Stimulated activated CD8-positive, alpha-beta memory T cell treated with anti-CD3 and anti-CD28 coated beads, Interleukin-7, amount 100 ng/mL, for 48 hours (primary cell): ENCODE measurements at places on chromosomes 2 and 18.
A peak's percentile ranks its signal among the peaks of the same experiment; 100 is the strongest.

DNA sequence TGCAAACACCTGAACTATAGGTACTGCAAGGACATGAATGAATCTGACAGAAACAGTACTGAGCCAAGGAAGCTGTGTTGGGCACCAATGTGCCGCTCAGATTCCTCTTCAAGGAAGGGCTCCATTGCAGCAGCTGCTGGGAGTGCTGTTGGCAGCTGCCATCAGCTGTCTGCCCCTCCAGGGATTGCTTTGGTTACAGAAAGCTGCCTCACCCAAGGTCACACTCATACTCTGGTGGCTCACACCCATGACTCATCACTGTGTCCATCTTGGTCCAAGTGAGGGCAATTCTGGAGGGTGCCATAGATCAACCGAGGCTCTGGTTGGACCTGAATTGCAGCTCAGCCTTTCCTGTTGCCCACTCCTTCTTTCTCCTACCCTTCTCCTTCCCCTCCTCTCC lies 24.4 kb upstream of the TRPM8 start:
- DNase-seq = no peak

GRCh38 chr2:147247749-147248148 lies 597.1 kb upstream of the ACVR2A start:
- no peak for DNase-seq

DNA sequence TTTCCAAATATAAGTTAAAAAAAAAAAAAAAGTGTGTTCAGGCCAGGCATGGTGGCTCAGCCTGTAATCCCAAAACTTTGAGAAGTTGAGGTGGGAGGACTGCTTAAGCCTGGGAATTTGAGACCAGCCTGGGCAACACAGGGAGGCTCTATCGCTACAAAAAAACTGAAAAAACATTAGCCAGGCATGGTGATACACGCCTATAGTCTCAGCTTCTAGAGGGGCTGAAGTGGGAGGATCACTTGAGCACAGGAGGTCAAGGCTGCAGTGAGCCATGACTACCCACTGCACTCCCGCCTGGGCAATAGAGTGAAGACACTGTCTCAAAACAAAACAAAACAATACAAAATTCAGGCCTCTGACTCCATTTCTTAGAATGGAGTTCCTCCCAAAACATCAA lies 9.2 kb downstream of the USP37 start:
- DNase-seq = no peak

GRCh38 chr2:119234021-119235019 lies 10.7 kb downstream of the STEAP3 start:
- DNase-seq = no peak

DNA sequence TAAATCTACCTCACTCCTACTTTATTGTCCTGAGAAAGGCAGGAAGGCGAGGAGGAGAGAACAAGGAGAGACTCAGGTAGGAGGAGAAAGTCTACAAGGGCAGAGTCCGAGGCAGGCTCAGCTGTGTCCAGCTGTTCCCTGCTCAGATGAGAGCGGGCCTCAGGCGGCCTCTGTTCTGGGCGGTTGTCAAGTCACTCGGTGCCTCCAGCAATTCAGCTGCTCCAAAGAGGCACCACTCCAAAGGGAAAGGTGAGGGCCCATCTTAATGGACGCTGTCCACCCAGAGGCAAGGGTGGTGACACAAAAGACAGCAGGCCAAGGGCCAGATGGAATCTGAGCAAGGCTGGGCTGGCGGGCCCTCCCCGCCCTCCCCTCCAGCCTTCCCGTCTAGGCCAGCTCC lies 101.4 kb upstream of the EPAS1 start:
- DNase-seq = no peak

GRCh38 chr2:72982781-72983499 lies 65.6 kb downstream of the EMX1 start:
- DNase-seq = no peak

- DNase-seq = no peak
Measured at GRCh38 chr2:164560902-164561301, 60.4 kb downstream of the GRB14 start.

- no peak for DNase-seq
Measured at GRCh38 chr18:50142441-50143120, 52.4 kb downstream of the MYO5B start.

DNA sequence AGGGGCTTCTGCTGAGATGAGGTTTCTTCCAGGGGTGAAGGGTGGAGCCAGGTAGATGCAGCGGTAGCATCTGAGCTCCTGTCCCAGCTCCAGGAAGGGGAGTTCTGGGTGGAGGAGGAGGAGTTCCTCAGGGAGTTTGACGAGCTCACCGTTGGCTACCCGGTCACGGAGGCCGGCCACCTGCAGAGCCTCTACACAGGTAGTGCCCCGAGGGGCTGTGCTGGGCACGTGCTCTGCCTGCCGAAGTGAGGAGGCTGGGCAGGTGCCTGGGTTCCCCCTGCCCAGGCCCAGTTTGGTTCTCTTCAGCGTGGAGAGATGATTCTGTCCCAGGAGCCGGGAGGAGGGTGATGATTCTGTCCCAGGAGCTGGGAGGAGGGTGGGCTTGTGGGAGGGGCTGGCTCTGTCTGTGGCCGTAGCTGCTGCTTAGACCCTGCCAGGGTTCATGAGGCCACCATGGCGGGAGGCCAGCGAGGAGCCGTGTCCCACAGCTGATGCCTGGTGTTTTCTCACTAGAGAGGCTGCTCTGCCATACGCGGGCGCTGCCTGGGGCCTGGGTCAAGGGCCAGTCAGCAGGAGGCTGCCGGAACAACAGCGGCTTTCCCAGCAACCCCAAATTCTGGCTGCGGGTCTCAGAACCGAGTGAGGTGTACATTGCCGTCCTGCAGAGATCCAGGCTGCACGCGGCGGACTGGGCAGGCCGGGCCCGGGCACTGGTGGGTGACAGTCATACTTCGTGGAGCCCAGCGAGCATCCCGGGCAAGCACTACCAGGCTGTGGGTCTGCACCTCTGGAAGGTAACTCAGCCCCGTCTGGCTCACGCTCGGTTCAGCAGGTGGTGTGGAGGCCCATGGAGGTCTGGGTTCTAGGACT lies 8.2 kb downstream of the CAPN10 start:
- DNase-seq = no peak

DNA sequence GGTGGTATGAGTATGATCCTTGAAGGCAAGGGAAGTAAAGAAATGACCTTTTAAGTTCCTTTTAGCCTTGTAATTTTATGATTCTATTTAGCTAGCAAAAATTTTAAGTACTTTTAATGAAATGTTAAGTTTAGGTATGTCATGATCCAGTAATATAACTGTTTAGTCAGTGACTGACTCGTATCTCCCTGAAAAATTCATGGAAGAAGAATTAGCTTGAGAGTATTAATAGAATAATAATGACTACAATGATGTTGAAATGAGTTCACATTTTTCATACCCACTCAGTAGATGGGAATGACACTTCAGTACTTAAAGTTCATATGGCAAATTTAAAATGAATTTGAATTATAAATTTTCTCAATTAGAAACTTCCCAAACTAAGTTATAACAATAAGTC lies 14.6 kb downstream of the RAB3GAP1 start:
- DNase-seq = no peak

DNA sequence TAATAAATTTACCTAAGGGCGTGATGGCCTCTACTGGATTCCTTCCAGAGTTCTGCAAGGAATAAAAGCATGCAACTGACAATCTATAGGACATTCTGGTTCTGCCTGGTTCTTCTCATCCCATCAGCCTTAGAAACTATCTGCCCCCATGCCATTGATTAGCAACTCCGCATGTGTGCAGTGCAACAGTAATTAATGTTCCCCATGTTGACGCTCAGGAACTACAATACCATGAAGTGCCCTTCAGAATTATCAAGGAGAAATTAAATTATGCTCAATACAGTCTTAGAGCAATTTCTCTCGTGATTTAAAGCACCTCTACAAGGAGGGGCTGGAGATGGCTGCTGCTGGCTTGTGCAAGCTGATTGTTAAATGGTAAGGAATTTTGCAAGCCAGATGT lies 61.7 kb upstream of the MAP4K3 start:
- no peak for DNase-seq

DNA sequence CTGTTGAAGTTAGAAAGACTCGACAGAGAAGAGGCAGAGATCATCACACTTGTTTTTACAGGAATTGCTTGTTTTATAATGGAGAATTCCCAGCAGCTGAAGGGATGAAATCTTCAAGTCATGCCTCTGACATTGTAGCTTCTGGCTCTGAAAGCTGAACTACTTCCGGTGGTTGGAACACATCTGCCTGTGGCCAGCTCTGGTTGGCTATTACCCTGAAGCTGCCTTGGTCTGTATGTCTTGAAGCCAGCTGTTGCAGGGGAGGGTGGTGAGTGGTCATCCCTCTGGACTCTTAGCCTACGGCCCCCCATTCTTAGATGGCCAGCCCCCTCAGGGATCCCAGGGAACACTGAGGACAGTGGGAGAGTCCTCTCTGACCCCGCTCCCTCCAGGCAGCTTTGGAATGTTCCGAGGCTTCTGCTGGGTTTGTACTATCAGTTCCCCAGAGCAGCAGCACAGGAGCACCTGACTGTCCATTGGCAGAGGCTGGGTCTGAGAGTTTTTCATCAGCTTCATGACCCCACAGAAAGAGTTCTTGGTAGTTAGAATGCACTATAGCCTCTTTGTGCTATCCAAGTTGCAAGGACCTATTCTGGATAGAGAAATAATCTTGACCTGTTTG lies 87.4 kb upstream of the CAPN13 start:
- no peak for DNase-seq

GRCh38 chr2:33984131-33984530 lies 385.0 kb upstream of the FAM98A start:
- DNase-seq = no peak

GRCh38 chr18:31061945-31062344 lies 19.4 kb upstream of the DSC3 start:
- DNase-seq = no peak

- DNase-seq = no peak
Measured at GRCh38 chr2:158688721-158689120, 106.4 kb upstream of the DAPL1 start.

- no peak for DNase-seq
Measured at GRCh38 chr18:3520230-3521085, 70.5 kb downstream of the TGIF1 start.

- no peak for DNase-seq
Measured at GRCh38 chr2:214395040-214395439, 15.8 kb upstream of the VWC2L start.

- no peak for DNase-seq
Measured at GRCh38 chr2:189702071-189702470, 27.6 kb downstream of the ANKAR start.

GRCh38 chr2:1739961-1740715 lies 4.2 kb downstream of the PXDN start:
- no peak for DNase-seq

DNA sequence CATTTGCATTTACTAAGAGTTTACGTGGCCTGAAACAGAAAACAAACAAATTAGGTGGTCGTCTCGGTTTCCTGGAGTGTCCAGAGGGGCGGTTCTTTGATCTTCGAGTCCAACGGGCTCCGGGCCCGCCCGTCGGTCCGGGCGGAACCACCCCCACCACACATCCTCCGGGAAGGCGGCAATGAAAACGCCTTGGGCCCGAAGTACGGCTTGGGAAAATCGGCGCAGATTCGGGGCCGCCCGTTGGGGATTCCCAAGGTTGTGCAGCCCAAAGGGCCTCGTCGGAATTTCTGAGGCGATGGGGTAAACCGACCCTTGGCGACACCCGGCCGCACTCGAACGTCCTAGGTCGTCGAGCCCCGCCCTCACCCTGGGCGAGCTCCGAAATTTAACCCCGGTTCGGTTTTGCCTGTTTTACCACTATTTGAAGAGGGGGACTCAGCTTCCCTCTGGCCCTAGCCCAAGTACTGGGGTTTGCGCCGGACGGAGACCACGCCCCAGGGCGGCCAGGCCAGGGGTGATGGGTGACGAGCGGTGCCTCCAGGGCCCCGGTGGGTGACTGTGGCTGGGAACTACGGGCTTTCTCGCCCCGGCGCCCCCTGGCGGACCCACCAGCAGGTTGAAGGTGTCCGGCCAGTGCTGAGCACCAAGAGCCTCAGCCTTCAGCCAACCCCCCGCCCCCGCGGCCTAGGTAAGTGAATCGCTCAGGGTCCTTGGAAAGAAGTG lies 1.9 kb upstream of the CFAP53 start:
- DNase-seq = peak; percentile 71

- DNase-seq = no peak
Measured at GRCh38 chr18:23353459-23353858, 99.6 kb upstream of the RIOK3 start.

DNA sequence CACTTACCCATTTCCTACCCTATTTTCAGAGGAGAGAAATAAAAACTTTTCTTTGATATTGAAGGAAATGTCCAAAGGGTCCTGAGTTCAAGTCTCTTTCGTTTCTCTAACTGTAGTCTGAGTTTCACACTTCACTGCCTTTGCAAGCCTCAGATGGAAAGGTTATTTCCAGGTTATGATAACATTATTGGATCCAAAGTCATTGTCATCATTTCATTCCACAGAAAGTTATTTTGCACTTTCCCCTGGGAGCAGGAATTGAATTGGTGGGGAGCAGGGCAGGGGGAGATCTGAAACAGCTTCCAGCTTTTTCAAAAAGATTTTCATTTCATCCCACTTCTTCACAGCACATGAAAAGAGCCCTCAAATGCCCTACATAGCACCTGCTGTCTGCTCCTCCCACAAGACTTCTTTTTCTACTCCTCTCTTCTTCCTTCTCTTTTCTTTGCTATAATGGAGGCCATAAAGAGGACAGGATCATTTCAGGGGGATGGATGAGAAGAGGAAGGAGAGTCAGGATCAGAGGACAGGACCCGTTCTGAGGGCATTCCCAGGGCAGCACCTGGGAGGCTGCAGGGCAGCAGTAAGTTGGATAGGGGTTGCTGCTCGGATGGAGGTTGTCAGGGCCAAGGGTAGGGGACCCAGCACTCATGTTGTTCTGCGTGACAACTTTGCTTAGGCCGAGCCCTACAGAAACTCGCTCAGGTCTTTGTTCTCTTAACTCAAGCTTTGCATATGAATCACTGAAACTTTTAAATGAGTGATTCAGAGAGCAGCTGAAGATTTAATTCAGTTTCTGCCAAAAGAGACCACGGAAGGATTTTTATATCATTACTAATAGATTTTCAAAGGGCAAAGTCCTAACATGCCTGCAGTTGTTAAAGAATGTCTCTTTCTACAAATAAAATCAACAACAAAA lies 11.4 kb upstream of the GALNT5 start:
- peak; percentile 17 for DNase-seq

- no peak for DNase-seq
Measured at GRCh38 chr2:131058214-131058843, 34.9 kb downstream of the FAM168B start.

GRCh38 chr18:59155153-59155552 lies 15.5 kb downstream of the SEC11C start:
- DNase-seq = no peak

- DNase-seq = no peak
Measured at GRCh38 chr2:24297663-24298062, 62.7 kb downstream of the ITSN2 start.

DNA sequence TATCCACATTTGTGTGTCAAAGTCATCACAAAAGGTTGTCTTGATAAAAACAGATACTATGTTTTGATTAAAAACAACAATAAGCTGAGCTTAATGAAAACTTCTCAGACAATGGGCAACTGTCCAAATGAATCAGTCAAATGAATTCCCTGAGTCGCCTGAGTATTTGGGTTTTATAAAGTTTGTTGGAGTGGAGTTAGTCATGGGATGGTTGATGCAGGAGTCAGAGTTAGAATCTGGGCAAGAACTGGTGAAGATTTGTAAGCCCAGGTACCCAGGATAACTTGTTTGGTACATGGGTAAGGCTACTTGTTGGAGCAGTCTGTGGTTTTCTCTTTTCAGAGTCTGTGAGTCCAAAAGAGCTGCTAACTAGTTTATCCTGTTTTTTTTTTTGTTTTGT lies 34.4 kb upstream of the RAPGEF4 start:
- no peak for DNase-seq

- DNase-seq = no peak
Measured at GRCh38 chr2:8954990-8955389, 48.5 kb downstream of the MBOAT2 start.
